ENCODE measurements at places on chromosomes 7 and 10.

GRCh38 chr10:103481974-103482531 is 3.0 kb upstream of the CALHM3 start:
- peak; percentile 64 for DNase-seq

GRCh38 chr7:27144781-27145164 is 1.3 kb upstream of the HOXA5 start:
- no peak for DNase-seq

DNA sequence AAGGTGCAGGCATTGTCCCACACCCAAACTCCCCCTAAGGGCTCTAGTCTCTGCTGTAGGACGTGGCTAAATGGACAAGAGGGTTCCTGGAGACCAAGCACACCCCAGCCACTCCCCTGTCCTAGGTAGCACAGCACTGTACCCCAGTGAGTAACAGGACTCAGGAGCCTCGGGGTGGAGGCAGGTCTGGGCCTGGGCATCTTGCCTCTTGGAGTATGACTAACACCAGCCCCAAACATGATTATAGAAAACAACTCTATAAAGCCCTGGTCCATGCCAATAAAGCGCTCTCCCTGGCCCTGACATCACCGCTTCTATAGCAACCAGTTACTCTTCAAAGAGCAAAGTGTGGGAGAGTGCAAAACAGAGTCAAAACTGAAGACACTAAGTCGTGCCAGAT is 195.0 kb downstream of the CALN1 start:
- no peak for DNase-seq

- DNase-seq, result peak; percentile 16
Measured at GRCh38 chr10:11003679-11004078, 14.0 kb upstream of the CELF2 start.

- peak; percentile 11 for DNase-seq
Measured at GRCh38 chr7:46848944-46849343, 733.0 kb downstream of the TNS3 start.

DNA sequence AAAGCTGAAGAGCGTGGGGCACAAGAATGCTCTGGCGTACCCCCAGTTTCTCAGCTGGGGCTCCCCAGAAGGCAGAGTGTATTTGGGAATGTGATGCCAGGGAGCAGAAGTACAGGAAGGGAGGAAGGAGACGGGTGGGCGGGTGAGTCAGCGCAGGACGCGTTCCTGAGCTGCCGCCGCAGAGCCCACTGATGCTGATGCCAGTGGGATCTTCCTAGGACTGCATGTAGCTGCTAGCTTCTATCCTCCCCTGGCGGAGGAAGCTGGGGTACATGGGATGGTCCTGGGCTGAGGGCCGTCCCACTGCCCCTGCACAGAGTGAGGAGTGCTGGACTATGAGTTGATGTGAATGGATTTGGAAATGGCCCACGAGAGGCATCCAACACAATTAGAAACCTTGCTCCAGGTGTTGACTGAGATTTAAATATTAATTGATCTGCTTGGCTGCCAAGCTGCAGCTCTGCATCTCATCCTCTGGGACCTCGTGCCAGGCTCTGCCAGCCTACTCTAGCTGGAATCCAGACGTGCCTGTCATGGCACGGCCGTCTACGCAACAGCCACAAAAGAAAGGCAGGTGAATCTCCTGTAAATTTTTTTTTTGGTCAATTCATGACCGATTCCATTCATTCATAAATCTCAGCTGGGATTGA is 66.2 kb upstream of the RHEB start:
- DNase-seq, result no peak

- DNase-seq, result no peak
Measured at GRCh38 chr7:99623091-99623693, 6.4 kb downstream of the ZSCAN25 start.

Data from HCEC 1CT (cell line).